ENCODE measurements at places on chromosomes 4 and X. TPM values are rescaled to one million over a fixed set of nuclear protein-coding genes. Genes with fewer than 3 reads are reported as not detected.

Gene EGF
- total RNA-seq, result 2.5 TPM

Gene KLHL2
- 10.8 TPM for total RNA-seq

Gene OTUD6A
- not detected for total RNA-seq

Gene CXorf38
- total RNA-seq, result 15.8 TPM

Gene EDNRA
- total RNA-seq, result 0.39 TPM

Gene SMIM43
- total RNA-seq, result 0.78 TPM

Gene EIF2S3
- total RNA-seq, result 364 TPM

Gene NPNT
- total RNA-seq, result 0.11 TPM

Gene SPANXN3
- not detected for total RNA-seq

Gene TRAM1L1
- total RNA-seq, result 6.2 TPM

Gene FGFBP1
- not detected for total RNA-seq
